ENCODE measurements at places on chromosomes 3 and 15. TPM values are rescaled to one million over a fixed set of nuclear protein-coding genes. Genes with fewer than 3 reads are reported as not detected.

The MESP1 gene
- 1.5 TPM for total RNA-seq

The LRRN1 gene
- total RNA-seq, result not detected

The EIF4E3 gene
- 0.83 TPM for total RNA-seq

The AMIGO3 gene
- total RNA-seq, result 1.6 TPM

The CCR9 gene
- not detected for total RNA-seq

The CCDC33 gene
- total RNA-seq, result 4.9 TPM

The GPR171 gene
- not detected for total RNA-seq

GRCh38 chr3:134232151-134232550 is 18.5 kb downstream of the RYK start:
- DNase-seq, result no peak

DNA sequence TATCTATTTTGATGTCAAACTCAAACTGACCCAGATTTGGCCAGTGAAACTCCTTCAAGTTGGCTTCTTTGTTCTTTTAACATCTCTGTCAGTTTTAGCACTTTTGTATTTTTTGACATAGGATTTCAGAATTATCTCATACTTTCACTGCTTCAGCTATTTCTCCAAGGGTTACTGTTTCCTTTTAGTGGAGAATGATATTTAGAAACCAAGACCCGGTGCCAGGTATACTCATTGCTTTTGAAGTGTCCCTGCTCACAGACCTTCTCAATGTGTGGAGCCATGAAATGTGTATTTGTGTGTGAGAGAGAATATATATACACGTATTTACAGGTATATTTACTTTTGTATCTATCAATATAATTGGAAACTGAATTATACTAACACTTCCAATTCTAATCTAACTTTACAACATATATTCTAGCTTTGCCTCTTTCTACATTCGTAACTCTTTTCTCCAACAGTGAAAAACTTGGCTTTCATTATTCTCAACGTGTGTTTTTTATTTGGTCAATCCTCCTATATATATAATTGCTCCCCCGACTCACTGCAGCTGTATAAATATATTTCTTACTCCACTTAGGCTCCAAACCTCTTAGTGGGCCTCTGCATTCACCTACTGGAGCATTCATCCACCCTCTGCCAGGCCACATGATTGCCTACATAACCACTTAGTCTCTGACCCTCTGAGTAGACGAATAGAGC is 54.0 kb downstream of the OTOL1 start:
- no peak for DNase-seq

- DNase-seq, result no peak
Measured at GRCh38 chr3:15819576-15819975, 21.8 kb upstream of the ANKRD28 start.

DNA sequence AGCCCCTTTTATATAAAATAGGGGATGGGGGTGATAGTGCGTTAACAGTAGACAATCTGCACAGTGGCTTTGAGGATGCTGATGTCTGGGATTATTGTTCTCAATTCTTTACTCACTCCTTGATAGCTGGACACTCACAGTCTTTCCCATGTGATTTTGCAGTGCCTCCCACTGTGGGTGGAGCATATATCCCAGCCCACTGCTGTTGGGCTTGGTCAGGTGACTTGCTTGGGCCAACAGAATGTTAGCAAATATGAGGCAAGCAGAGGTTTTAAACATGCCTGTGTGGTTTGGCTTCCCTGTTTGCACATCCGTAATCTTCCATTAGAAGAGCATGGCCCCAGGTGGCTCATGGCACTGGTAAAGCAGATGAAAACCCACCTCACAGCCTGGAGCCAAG is 46.5 kb downstream of the CPA3 start:
- no peak for DNase-seq

DNA sequence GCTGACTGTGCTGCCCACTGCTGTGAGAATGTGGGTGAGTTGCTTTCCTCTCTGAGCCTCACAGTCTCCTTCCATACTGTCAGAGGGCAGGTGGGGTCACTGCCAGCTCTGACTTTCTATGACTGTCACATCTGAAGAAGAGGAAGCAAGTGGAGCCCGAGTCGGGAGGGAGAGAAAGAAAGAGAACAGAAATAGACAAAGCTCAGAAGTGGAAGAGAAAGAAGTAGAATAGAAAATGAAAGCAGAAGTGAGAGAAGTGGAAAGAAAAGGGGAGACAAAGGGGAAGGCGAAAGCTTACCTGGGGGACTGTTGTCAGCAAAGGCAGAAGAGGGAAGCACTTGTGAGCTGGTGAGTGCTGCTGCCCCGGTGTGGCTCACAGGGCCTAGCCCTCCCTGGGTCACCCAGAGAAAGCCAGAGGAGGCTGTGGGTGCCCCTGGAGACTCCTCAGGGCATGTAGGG is 57.9 kb downstream of the EPHB1 start:
- no peak for DNase-seq

DNA sequence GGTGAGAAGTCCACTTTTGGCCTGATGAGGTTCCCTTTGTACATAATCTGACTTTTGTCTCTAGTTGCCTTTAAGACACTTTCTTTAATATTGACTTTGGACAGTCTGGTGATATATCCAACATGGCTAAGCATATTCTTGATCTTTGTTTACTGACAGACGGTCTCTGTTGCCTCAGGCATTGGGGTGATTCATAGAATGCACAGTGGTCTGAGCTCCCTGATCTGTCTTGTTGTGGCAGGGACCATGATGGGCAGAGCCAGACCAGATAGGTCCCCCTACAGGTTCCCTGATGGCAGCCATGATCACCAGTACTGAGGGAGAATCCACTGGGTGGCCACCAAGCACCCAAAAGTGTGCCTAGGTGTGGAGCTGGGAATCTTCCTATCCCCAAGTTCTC is 678.1 kb downstream of the MCTP2 start:
- no peak for DNase-seq

DNA sequence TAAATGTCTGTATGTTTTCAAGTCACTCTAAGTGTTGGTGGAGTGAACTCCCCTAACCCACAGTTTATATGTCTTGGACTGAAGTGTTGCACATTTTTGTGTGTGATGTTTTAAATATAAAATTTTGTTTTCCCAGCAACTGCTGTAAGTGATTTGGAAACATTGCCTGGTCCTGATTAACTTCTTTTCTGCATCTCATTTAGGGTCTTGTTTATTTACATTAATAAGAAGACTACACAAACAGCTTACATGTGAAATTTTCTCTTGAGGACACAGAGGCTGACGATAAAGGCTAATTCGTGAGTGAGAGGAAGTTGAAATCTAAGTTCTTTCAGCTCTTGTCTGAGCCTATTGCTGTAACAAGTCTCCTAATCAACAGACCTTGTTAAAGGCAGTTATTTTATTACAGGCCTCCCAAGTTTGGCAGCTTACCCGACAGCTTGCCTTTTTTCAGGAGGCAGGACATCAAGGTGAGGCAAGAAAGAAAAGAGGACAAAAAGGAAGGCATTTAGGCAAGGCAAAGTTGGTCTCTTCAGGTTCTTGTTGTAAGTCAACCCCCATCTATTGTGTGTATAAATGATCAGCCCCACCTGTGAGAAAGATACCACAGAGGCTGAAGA is 177.7 kb upstream of the NR2E3 start:
- DNase-seq, result no peak

DNA sequence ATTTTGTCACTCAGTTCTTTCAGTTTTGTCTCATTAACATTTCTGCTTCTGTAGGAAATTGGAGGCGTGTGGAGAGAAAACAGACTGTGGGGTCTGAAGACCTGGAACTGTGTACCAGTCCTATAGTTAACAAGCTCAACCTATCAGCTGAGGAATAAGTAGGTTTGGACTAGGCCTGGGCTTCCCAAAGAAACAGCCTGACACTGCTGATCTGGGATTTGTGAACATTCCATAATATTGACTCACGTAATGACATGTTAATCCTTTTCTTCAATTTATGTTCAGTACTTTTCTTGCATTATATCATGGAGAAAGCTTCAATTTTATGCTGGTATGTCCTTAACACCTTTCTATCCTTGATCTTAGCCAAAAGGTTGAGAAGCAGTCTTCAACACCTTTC is 181.6 kb upstream of the RORA start:
- DNase-seq, result no peak

DNA sequence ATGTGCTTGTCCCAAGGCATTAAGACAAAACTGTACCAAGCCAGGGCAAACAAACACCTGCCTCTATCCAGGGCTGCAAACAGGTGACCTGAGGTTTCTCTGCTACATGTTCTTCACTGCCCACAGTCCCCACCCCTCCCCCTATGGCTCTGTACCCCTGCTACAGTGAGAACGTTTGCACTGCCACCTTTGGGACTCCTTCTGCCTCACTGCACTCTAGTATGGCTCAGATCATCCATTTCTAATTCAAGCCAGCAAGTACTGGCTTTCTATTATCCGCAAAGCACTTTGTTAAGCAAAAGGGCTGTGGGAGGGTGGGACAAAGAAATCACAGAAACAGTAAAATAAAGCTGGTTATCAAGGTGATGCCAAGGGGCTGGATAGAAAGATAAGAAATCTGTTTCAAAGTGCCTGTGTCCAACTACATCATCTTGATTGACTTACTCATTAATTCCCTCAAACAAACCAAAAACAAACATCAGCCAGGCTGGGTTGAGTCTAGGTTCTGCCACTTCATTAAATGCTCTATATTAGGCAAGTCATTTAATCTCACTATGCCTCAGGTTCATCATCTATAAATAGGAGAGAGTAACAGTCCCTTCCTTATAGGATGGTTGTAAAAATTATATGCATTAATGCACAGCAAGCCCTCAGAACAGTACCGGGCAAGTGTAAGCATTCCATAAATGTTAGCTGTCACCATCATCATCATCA is 95.3 kb downstream of the PDZRN3 start:
- no peak for DNase-seq

DNA sequence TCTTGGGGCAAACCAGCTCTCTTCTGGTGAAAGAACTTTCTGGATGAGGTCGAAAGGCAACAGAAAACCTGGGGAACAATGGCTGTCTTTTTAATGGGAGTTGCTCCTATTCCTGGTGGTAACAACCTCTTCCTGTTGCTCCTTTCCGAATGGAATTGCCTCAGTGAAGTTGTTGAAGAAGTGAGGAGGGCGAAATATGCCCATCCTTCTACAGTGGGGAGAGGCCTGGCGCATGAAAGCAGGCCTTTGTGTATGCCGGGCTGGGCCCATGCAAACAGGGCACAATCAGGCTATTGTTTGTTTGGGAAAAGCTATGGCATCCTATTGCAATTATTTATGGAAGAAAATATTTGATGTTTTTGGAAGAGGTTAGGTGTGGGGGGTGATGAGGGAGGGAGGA is 166.9 kb downstream of the IGF1R start:
- no peak for DNase-seq

DNA sequence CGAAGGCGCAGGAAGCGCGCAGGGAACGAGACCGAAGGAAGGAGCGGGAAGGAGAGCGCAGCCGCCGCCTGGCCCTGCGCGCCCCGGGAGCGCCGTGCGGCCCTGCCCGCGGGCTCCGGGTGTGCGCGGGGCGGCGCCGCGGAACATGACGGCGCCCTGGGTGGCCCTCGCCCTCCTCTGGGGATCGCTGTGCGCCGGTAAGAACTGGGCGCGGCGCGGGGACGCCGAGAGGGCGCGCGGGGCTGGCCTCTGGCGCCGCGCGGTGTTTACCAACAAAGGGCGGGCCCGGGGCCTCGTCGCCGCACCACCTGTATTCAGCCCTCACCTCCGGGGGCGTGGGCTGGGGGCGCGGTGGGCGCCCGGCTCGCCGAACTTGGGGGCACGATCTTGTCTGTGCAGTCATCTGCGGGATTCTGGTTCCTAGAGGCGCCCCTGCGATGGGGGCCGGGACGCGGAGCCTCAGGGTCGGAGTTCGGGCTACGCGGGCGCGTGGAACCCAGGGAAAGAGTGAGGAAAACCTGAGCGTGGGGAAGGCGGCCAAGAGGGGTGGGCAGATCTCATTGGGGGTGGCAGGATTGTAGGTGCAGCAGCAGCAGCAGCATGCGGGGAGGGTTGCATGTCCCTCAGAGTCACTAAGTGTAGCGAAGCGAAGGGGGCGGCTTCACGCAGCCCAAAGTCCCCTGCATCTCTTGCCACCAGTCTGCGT is 641 bp downstream of the ACVR2B start:
- peak; percentile 35 for DNase-seq

- DNase-seq, result peak; percentile 57
Measured at GRCh38 chr15:40354408-40355171, 3.4 kb upstream of the DISP2 start.

GRCh38 chr15:68375191-68375631 is 56.8 kb downstream of the ITGA11 start:
- no peak for DNase-seq

- no peak for DNase-seq
Measured at GRCh38 chr15:75031848-75032247, 8.5 kb downstream of the PPCDC start.

- no peak for DNase-seq
Measured at GRCh38 chr15:45637141-45637540, 2.3 kb downstream of the SQOR start.

DNA sequence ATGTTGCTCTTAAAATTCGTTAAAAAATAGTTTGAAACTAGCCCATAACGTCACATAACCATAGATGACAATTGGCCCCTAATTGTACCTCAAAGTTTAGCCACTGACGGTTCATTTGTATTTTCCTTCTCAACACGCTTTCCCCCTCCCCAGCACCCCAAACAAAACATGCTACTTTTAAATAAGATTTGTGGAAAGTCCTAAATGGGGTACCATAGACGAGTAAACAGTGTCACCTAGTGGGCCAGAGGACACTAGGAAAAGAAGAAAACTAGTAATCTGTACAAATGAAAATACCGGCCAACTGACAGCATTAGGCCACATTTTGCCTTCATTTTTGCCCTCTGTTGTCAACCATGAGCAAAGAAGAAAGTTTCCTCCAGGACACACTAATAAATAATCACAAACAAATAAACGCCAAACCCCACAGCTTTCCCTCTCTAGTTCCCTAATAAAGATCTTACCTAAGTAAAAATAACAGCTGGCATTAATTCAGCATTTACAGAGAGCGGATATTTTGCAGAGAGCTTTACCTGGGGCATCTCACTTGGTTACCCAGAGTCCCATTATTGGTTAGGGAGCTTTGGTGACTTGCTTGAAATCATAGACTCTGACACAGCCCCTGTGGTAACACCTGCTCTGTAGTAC is 175.1 kb upstream of the ATP11B start:
- peak; percentile 38 for DNase-seq

DNA sequence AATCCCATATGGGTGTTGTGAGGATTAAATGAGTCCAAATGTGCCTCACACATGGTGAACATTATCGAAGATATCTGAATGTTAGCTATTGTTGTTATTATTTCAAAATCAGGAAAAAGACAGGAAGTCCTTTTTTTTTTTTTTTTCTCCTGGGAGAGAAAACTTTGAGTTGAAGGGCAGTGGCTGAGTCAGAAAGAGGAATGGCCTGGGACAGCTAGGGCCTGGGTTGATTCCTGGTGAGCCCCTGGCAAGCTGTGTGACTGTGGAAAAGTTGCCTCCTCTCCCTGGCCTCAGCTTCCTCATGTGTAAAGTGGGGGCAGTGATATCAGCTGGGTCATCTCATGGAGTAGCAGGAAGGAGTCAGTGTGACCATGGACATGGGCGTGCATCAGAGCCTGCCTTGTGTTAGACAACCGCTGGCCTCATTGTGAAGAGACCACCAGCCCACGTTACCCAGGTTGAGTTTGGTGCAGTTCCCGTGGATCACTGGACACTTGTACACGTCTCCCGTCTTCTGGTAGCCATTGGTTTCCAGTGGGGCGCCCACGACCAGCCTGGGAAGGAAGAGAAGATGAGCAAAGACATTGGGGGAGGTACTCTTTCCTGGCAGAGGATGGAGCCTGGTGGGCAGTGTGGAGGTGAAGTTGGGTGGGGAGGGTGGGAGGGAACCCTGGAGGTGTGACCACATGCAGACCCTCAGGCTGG is 63.1 kb downstream of the ITGA11 start:
- DNase-seq, result no peak

GRCh38 chr15:56994280-56994679 is 75.8 kb downstream of the TCF12 start:
- DNase-seq, result no peak

GRCh38 chr15:67824976-67825880 is at the start of gene SKOR1:
SKOR1 (plus strand) TSS chr15:67825509; CDS start chr15:67825603, 94 bp downstream.
- DNase-seq, result peak; percentile 33

GRCh38 chr3:141266797-141267555 is 35.4 kb downstream of the PXYLP1 start:
- no peak for DNase-seq
